Activated CD8-positive, alpha-beta memory T cell treated with anti-CD3 and anti-CD28 coated beads, Interleukin-2, amount 10 ng/mL, durations not matched to agents 7 days and 5 days (primary cell): ENCODE measurements at places on chromosomes 5 and 9.

DNA sequence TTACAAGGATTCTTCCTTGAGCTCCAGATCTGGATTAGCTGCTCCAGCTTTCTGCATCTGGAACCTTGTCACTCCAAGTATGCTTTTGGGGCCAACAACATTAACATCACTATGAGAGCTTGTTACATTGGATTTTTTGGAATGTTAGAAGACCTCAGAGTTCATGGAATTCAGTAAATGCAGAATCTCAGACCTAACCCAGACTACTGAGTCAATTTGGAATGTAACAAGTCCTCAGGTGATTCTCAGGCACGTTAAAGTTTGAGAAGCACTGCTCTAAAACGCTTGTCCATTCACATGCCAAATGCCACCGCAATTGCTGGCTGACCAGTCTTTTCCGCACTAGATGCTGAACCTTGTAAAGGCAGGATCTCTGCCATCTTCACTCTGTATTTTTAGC, 251.4 kb upstream of the TRIM32 start:
- DNase-seq: no peak

DNA sequence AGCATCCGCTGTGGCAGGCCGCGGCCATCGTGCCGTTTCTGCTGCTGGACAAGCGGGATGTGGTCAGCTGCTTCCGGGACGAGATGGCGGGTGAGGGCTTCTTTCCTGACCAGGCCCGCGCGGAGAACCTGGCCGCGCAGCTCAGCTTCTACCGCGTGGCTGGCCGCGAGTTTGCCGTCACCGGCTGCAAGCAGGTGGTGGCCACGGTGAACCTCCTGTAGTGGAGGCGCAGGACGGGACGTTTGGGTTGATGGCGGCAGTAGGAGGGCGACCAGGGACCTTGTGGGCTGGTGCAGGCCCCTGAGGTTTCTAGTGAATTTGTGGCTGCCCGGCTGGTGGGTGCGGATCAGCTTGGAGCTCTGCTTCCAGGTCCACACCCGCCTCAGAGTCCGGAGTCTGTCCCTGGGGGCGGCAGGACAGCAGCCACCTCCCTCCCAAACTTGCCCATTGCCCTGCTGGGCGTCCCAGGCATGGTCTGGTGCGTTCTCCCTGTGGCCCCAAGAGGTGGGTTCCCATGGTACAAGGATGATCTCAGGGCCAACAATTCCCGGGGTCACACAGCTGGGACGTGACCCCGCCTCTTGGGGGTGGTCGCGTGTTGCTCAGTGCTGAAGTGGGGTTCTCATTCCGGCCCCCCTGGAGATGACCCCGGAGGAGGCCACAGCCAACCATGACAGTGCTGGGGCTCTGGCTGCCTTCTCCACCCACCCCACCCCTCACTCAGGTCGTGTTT, 2.4 kb downstream of the TOR4A start:
- DNase-seq: no peak

GRCh38 chr5:36600917-36601527, 5.4 kb upstream of the SLC1A3 start:
- DNase-seq: no peak

DNA sequence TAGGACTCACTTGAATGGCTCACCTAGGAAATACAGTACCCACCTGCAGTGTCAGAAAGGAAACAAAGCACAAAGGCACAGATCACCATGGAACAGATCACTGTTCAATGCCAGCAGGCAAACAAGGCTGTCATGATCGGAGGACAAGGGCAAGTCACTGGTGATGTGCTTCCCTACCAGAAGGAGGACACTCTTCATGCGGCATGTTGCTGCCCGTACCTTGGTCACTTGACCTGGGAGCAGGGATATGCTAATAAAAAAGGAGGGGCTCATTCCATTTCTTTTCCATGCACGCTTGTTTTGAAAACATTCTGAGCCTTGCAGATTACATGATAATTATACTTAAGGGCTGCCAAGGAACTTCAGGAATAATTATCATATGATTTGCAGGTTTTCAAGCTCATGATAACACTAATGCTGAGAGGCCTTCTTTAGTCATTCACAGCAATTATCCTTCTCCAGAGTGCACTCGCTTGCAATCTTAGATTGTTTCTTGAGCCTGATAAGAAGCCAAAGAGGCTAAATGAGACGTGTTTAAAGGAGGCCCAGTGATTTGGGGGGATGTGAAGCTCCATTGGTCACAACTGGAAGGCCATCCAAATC, 36.1 kb upstream of the STARD4 start:
- DNase-seq: no peak

GRCh38 chr9:94692601-94693000, 33.9 kb upstream of the AOPEP start:
- no peak for DNase-seq

- no peak for DNase-seq
These were observed 66.3 kb upstream of the PAPPA start for GRCh38 chr9:116087246-116087645.

DNA sequence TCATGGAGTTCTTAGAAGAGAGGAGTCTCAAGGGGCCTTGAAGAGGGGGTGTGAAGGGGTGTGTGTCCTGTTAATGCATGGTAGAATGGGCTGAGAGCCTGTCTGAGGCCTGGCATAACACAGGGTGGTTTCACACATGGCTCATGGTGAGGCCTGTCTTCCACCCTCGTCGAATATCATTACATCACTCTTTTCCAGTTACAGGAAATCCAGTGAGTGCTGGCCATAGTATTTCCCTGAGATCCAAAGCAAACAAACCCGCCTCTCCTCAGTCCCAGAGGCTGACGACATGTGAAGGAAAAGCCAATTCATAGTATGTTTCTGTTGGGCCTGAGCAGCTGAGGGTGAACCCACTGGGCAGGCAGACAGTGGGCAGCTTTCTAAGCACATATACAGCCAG, 159.4 kb upstream of the NR3C1 start:
- no peak for DNase-seq

DNA sequence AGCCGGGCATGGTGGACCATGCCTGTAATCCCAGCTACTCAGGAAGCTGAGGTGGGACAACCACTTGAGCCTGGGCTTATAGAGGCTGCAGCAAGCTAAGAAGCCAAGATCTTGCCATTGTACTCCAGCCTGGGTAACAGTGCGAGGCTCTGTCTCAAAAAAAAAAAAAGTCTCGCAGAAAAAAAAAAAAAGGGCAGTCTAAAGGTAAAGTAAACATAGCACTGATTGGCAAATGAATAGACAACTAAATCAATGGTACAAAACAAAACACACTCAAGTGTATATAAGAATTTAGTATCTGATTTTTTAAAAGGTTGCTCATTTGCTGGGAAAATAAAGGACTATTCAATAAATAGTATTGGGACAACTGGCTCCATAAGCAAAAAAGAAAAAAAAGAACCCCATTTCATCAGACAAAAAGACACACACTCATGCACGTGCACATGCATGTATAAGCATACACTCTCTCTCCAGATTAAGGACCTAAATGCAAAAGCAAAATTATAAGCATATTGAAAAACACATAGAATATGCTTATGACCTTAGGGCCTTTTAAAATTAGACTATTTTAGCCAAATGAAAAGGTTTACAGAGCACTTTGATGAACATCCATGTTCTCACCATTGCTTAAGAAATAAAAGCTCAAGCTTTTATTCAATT, 5.7 kb downstream of the IL6ST start:
- no peak for DNase-seq

- no peak for DNase-seq
These were observed 203.5 kb upstream of the RGMB start for GRCh38 chr5:98570010-98570409.

- DNase-seq: no peak
These were observed 208.9 kb downstream of the TRIM32 start for GRCh38 chr9:116895961-116896360.

GRCh38 chr5:89350684-89351083, 467.7 kb upstream of the MEF2C start:
- DNase-seq: no peak
